ENCODE measurements at places on chromosomes 16 and 17. TPM values are rescaled to one million over a fixed set of nuclear protein-coding genes. Genes with fewer than 3 reads are reported as not detected.

GRCh38 chr16:10138881-10139280 is 43.3 kb downstream of the GRIN2A start:
- DNase-seq: no peak

DNA sequence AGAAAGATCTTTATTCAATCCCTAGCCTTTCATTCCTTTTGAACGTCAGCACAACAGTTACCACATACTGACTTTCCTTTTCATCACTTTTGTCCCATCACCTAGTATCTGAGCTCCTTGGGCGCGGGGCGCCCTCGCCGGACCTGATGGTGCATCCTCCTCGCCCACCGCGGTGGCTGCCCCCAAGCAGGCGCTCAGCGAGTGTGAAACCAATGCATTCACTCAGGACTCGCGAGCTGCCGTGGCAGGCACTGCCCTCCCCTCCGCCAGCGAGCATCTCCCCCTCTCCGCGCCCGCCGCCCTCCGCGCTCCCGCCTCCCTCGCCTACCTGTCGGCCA is 756 bp downstream of the KLHL11 start:
- DNase-seq: peak; percentile 30

GRCh38 chr17:78997881-78998280 is 11.7 kb downstream of the CANT1 start:
- DNase-seq: no peak

Gene CSH1
- not detected for total RNA-seq

DNA sequence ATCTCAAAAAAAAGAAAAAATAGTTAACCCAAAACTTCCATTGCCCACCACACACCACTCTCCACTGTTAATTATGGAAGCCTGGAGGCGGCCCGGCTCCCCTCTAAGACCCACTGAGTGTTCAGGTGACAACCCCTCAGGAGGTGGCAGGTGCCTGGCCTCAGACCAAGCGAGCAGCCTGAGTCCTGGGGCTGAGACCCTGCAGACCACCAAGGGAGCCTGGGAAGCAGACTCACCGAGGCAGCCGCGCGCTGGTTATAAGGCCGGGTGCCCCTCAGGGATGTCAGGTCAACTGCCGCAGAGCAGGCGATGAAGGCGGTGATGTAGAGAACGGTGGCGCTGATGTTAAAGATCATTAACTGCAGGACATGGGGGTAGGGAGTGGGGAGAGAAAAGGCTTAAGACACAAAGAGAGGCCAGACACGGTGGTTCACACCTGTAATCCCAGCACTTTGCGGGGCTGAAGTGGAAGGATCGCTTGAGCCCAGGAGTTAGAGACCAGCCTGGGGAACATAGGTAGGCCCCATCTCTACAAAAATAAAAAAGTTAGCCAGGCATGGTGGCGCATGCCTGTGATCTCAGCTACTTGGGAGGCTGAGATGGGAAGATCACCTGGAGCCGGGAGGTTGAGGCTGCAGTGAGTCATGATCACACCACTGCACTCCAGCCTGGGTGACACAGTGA is 13.3 kb downstream of the ARL2BP start:
- DNase-seq: no peak

DNA sequence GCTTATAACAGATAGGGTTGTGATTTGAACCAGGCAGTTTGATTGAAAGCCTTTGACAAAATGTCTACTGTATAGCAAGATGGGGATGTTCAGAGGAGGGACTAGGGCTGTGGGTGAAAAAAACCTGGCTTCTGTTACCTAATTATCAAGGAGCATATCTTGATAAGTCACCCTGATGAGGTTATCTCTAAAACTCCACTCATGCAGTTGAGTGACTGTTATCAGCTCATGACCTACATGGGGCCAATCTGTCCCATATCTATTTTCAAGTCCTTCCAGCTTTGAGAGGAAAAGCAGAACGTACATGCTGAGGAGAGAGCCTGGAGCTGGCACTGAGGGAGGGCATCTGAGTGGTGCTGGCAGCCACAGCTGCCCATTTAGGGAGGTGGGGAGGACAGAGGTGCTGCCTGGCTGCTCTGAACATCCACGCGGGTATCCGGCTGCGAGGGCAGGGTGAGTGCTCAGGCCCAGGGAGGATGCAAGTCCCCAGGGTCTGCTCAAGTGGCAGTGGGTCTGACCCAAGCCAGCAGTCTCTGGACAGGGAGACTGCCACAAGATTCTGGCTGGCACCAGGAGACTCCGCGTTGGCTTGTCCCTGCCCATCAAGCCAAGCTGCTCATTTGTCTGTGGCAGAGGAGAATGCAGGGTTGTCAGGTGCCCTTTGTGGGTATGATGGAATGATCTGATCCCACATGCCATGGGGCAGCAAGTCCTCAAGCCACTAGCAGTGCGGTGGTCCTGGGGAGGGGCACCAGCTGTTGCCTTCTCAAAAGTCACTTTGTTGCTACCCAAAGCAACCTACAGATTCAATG is 29.2 kb downstream of the ATPAF2 start:
- no peak for DNase-seq

DNA sequence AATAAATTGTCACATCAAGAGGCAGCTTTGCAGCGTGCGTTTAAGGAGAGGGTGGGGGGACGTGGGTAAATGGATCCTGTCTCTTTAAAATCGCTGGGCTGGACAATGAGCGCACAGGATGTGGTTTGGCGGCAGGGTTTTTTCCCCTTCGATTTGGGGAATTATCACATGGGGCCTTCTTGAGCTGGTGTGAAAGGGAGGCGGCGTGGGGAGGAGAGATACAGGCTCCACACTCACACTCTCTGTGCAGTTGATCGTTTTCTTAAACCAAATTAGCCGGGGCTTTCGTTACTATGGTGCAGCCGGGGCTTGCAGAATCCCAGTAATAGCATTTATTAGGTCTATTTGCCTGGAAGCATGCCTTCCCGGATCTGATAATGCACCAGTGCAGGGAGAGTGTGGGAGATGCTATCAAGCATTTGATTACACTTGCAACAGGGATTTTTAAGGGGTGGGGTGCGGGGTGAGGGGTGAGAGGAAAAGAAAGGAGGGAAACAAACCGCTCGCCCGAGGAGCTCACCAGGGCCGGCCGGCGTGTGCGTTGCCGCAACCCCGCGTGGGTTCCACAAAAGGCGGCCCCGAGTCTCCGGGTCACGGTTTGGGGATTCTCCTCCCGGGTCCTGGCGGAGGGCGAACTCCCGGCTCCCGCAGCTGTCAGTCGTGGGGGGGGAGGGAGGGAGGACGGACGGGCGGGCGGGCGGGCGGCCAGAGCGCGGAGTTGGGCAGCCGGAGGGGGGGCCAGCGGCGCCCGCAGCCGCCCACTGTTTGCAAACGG is 58.8 kb upstream of the GSE1 start:
- DNase-seq: peak; percentile 93

Gene SULT1A3
- 3.9 TPM for total RNA-seq

Gene KRT9
- total RNA-seq: not detected

Data from fibroblast of villous mesenchyme (primary cell).